Activated CD4-positive, alpha-beta memory T cell treated with anti-CD3 and anti-CD28 coated beads, Interleukin-2, amount 10 ng/mL, durations not matched to agents 7 days and 5 days (primary cell): ENCODE measurements at places on chromosomes 3 and 15.

DNA sequence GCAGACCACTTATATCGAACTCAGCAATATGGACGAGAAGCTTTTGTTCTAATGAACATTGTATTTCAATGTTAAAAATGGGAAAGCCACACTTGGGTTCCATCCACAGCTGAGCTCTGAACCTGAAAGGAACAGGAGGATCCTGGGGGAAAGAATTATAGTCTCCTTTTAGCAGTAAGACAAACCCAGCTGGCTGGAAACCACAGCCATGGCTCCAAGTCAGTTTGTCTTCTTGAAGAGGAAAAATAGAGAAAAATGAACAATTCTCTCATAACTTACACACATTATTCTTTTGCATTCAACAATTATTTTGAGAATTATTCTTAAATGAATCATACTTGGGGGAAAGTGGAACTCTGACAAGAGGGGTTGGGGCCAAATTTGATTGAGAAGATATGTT, 149.2 kb upstream of the VEPH1 start:
- DNase-seq: no peak

- no peak for DNase-seq
These were observed 96.5 kb upstream of the PHLDB2 start for GRCh38 chr3:111762537-111762936.

- no peak for DNase-seq
These were observed 442.8 kb upstream of the ARRDC4 start for GRCh38 chr15:97517737-97518136.

DNA sequence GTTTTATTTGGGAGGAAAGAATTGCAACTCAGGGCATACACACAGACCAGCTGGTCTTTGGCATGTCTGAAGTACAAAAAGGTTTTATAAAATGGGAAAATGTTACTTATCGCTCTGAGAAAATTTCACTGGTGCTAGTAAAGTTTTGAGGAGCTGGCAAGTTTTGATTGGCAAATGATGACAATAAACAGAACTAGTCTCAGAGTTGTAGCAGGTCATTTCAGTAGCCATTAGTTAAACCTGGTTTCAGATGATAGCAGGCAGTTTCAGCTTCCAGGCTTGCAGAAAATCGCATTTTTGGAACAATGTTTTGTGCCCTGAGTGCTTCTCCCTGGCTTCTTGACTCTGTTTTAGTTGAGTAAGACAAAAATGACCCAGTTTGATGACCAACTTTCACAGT, 10.7 kb downstream of the B2M start:
- DNase-seq: no peak

GRCh38 chr15:80844011-80844732, 65.0 kb downstream of the CEMIP start:
- DNase-seq: no peak

GRCh38 chr3:123004201-123004918, 23.2 kb downstream of the SEMA5B start:
- no peak for DNase-seq

GRCh38 chr3:118817748-118818165, 216.9 kb downstream of the IGSF11 start:
- peak; percentile 34 for DNase-seq

GRCh38 chr3:10523561-10523960, 18.2 kb upstream of the ATP2B2 start:
- no peak for DNase-seq

- no peak for DNase-seq
These were observed 122.0 kb downstream of the KLF13 start for GRCh38 chr15:31448635-31448979.

DNA sequence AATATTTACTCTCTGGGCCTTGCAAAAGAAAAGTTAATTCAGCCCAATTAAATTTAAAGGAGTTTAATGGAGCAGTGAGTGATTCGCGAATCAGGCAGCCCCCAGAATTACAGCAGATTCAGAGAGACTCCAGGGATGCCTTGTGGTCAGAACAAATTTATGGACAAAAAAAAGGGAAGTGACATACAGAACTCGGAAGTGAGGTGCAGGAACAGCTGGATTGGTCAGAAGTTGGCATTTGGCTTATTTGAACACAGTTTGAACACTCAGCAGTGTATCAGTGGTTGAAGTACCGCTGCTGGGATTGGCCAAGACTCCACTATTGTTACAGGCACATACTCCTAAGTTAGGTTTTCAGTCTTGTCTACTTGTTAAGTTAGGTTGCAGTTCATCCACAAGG, 145.0 kb upstream of the GAP43 start:
- no peak for DNase-seq

DNA sequence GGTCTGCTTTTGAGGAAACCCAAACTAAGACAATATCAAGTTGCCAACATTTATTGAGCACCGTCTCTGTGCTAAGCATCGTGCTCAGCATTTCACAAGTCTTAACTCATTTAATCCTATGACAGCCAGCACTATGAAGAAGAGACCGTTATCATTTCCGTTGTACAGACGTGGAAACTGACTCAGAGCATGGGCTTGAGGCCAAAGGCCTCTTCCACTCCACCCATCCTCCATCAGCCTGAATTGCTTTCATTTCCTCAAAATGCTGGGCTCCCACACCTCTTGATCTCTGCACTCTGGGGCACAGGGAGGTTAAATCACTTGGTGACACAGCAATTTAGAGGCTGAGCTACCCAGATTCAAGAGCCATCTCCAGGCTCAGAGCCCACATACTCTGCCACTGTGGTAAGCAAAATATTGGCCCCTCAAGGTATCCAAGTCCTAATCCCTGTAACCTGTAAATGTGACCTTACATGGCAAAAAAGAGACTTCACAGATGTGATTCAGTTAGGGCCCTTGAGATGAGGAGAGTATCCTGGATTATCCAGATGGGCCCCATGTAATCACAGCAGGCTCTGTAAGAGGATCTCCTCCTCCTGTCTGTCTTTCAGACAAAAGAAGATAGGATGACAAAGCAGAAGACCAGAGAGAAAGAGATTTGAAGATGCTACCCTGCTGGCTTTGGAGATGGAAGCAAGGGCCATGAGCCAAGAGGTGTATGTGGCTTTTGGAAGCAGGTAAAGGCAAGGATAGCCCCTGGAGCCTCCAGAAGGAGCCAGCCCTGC, 24.3 kb upstream of the FLNB start:
- DNase-seq: peak; percentile 71

- no peak for DNase-seq
These were observed 1.9 kb downstream of the ZBTB47 start for GRCh38 chr3:42655331-42655888.

- no peak for DNase-seq
These were observed 10.3 kb downstream of the CAV3 start for GRCh38 chr3:8743911-8744310.

GRCh38 chr3:95459706-95460105, 1354.7 kb upstream of the EPHA6 start:
- DNase-seq: no peak

DNA sequence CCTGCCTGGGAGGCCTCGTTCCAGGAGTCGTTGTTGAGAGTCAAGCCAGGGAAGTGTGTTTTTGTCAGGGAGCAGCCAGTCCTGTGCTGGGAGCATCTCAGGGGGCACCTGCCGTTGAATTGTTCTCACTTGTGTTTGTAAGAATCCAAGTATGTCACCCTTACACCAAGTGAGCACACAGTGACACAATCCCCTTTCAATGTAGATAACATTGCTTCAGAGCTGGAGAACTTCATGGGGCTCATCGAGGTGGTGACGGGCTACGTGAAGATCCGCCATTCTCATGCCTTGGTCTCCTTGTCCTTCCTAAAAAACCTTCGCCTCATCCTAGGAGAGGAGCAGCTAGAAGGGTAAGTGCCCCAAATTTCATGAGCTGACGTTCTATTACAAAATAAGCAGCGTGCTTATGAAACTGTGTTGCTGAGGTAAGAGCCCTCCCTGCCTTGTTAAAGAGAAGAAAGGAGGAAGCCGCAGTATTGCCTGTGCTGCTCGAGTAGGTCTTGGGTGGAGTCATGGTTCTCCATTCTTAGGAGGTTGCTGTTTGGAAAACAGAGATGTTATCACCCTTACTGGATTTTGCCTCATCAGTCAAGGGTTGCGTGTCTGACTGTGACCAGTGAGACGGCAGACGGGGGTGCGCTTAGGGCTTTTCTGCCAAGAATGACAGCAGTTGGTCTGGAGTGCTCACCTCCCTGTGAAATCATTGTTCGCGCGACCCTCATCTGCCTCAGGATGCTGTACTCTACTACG, 108.1 kb downstream of the PGPEP1L start:
- no peak for DNase-seq

GRCh38 chr3:60622349-60622748, 628.9 kb downstream of the FHIT start:
- DNase-seq: no peak

DNA sequence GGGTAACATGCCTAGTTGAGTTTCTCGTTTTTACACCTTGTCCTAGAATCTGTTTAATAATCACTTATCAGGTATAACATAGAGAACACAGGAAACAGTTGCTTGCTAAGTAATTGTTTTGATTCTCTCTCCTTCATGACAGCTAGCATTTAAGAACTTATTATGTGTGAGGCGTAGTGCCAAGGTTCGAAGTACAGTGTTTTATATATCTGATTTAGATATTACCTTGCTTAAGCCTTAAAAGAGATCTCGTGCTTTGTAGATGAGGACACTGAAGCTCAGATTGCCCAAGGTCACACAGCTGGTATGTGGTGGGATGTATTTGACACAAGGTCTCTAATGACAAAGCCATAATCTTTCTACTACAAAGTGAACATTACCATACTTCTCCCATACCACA, 29.0 kb upstream of the IFT57 start:
- no peak for DNase-seq
